ENCODE measurements at places on chromosomes 2 and 18.

DNA sequence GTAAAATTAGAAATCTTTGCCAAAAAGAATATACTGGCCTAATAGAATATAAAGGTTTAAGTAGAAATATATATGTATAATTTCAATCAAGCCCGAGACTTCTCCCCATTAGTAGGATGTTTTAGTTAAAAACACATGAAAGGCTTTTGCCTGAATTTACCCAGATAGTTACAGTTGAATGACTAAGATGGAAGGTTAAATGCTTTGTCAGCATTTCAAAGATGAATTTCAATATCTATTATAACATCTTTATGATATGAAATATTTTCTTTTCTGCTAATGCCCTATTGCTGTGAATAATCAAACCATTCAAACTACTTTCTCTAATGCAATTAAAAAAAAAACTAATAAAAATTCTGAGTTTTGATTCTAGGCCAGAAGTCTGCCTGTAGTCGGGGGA is 18.0 kb upstream of the ABCA12 start:
- DNase-seq, result no peak

DNA sequence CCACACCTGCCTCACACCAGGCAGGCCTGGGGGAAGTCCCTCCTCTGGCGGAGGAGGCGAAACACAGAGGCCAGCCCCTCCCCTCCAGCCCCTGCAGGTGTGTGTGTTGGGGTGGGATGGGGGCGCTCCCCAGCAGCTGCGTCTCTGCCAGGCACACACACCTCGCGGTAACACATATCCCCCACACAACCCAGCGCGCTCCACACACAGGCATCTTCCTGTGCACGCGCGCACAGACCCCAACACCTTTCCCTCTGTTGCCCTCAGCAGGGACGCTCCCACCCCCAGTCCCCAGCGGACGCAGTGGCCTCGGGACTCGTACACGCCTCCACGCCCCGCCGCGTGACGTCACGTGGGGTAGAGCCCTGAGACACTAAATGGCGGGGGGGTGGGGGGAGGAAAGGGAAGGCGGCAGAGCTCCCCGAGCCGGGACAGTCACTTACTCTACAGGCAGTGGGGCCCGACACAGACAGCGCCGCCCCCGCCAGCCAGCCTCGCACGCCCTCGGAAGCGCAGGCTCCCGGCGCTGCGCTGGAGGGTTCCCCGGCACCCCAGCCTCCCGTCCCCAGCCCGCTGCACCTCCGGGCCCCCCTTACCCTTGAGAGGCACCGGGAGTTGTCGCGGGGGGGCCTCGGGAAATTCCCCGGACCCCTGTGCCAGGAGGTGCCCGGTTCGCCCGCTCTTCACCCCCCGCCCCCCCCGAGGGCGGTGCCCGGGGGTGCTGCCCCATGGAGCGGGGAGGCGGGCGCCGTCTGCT is at the start of gene WNT10A:
Gene WNT10A, plus strand, starts transcription at position 751 of the 757 bp plus-strand sequence. CDS start 144 bp downstream, outside the sequence.
- DNase-seq, result peak; percentile 55

DNA sequence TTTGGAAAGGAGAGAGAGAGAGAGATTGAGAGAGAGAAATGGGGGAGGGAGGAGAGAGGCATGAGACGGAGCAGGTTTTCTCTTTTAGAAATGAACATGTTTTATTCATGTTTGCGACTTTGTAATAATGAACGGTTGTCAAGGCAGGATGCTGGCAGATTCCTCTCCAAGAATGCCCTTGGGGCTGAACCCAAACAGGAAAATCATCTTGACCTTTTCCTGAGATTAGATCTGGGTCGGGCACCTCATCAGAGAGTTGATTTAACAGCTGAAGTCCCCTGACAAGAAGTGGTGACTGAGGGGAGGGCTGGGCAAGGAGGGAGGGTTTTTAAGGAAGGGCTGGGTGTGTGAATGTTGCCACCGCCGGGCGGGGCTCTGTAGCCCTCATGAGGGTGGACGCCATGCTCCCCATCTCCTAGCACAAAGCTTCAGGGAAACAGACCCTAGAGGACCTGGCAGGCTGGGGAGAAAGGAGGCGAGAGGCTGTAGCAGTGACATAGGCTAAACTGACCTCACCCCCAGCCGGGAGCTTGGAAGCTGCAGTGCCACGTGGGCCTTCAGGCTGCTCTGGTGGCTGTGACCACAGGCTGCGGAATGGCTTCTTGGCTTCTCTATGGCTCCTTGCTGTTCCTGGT is 60.0 kb downstream of the LIPG start:
- DNase-seq, result no peak

DNA sequence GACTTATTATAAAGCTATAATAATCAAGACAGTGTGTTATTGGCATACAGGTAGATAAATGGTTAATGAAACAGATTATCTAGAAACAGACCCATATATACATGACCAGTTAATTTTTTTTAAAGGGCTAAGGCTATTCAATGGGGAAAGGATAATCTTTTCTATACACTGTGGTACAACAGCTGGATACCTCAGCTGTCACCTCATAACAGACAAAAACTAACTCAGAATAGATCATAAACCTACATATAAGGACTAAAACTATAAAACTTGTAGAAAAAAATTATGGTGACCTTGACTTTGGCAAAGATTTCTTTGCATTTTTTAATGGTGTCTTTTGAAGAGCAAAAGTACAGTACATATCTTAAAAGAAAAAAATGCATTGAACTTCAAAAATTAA is 30.2 kb downstream of the MAP3K2 start:
- DNase-seq, result no peak

DNA sequence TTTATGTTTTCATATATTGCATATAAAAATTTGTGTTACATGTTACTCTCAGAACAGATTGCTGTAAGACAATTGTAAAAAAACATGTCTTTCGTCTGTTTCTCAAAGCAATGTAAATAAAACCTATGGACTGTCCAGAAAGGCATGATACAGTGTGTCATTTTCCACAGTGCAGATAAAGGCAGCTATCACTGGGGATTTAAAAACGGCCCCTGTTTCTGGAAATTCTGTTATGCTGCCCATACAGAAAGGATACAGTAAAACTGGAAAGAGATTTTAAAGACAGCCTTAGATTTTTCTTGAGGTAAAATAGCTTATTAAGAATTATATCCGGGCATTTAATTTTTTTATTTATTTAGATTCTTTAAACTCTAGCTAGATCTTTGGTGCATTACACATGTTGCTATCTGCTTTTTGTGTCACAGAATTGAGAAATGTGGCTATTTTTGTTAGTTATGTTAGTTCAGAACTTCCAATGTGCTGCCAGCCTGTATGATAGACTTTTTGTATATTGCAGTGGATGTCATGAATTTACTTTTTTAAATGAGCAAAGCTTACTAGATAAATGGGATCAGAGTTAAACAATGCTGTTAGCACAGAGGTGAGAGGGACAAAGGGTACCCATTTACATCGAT is 859 bp upstream of the INO80D start:
- no peak for DNase-seq

DNA sequence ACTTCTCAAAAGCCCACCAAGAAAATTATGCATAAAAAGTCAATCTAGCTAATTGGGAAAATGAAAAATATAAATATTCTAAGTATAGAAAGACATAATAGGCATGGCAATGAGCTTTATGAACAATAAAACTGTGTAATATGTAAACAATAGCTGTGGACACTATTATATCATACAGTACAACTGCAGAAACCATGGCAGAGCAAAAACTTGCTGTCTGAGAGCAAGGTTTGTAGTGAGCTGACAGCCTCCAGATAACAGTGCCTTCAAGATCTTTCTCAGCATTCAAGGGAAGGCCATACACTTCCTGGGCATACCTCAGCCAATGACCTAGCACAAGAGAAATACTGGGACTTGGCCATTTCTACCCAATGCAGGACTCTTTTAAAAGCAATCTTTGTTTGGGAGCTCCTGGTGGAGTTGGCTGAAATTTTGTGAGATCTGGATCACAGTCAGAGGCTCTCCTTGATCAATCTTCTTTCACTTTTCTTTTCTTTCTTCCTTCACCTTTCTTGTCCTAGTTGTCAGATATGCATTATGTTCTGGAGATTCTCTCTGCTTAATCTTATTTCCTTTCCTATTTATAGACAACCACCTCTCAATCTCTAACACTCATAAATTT is 427.2 kb upstream of the UBE2E3 start:
- DNase-seq, result no peak

DNA sequence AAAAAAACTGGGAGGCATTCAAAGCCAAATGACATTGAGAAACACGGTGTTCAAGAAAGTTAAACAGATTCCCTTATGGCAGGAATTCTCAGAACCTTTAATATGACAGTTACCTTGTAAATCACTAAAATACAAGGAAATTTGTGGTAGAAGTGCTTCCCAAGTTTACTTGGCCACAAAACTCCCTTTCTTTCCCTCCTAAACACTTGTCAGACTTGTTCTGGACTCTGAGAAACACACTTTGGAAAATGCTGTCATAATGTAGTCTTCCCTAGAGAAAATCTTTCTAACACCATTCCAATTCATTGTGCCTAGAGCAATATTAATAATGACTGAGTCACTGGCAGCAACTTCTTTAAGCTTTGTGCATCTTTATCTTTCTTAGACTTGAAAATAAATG is 140.4 kb downstream of the ANKRD44 start:
- no peak for DNase-seq
